ENCODE measurements at places on chromosomes 13 and 19. TPM values are rescaled to one million over a fixed set of nuclear protein-coding genes. Genes with fewer than 3 reads are reported as not detected.

Gene KLK14
- 0.10 TPM for polyA plus RNA-seq

DNA sequence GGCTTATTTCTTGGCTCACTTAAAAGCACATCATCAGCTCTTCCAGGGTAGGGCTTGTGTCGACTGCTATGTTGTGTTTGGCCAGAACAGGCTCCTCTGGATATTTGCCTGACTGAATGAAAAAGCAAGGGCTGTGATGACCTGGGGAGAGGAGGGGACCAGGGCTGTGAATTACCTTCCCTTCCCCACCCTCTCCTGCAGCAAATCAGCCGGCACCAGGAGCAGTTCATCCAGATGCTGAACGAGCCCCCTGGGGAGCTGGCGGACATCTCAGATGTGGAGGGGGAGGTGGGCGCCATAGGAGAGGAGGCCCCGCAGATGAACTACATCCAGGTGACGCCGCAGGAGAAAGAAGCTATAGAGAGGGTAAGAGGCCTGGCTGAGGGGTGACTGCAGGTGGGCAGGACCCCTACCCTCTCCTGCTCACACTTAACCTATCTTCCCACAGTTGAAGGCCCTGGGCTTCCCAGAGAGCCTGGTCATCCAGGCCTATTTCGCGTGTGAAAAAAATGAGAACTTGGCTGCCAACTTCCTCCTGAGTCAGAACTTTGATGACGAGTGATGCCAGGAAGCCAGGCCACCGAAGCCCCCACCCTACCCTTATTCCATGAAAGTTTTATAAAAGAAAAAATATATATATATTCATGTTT lies 4.4 kb downstream of the GADD45GIP1 start:
- DNase-seq = no peak

DNA sequence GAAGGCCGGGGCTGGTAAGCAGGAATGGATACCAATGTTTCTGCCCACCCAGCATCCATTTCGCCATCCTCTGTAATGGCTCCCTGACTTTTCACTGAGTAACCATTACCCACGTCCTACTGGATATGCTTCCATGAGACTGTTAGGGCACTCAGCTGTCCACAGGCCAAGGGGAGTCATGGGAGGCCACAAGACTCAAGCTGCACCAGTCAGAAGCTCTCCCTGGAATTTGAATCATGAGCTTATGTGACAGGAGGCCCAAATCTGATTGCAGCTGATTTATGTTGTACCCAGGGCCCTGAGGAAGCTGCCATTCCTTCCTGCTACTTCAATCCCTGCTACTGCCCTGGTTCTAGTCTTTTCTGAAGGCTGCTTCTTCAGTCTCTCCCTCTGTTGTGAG lies 28.3 kb downstream of the DEDD2 start:
- DNase-seq = no peak

GRCh38 chr13:112145551-112146360 lies 78.8 kb downstream of the SOX1 start:
- DNase-seq = no peak

GRCh38 chr19:36489920-36490415 lies 607 bp upstream of the ZNF566 start:
- no peak for DNase-seq

Gene EFNB2
- 23.7 TPM for polyA plus RNA-seq

GRCh38 chr19:39546599-39546998 lies 6.6 kb upstream of the EID2 start:
- no peak for DNase-seq

GRCh38 chr19:39679056-39679790 lies 23.5 kb downstream of the LGALS16 start:
- DNase-seq = no peak

Gene BLOC1S3
- 8.8 TPM for polyA plus RNA-seq

DNA sequence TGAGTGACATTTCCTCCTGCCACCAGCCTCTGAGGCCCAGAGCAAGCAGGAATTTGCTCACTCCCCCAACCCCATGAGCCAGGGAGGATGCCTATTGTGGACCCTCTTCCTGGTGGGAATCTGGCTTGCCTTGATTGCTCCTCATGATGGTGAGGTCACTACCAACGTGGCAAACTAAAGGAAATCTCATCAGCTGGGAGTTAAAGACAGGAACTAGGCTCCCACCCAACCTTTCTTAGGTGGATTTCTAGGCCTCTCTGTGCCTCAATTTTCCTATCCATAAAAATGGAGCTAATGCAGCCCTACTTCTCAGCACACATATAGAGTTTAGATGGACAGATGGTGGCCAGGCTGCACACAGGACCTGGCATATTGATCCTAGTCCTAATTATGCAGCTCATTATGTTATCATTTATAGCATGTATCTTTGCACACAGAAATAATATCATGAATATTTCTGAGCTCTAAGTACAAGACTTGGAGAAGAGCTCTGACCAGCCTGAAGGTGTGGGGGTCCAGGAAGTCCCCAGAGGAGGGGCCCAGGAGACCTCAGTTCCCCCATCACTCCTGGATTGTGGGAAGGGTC lies 2.0 kb downstream of the B3GNT3 start:
- no peak for DNase-seq

GRCh38 chr19:10206226-10206885 lies 11.6 kb upstream of the DNMT1 start:
- no peak for DNase-seq

GRCh38 chr19:1076951-1077350 lies 10.0 kb downstream of the ARHGAP45 start:
- peak; percentile 56 for DNase-seq

DNA sequence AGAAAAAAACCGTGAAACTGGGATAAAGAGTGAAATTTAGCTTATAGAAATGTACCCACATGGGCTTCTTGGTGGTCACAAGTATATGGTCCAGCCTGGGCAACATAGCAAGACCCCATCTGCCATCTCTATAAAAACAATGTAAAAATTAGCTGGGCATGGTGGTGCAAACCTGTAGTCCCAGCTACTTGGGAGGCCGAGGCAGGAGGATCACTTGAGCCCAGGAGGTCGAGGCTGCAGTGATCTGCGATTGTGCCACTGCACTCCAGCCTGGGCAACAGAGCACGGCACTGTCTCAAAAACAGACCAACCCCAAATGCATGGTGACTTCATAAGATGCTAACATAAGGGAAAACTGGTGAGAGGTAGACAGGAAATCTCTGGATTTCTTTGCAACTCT lies 54.4 kb downstream of the GNG7 start:
- DNase-seq = no peak

Gene NLRP12
- polyA plus RNA-seq = not detected

- DNase-seq = no peak
These were observed 1.8 kb downstream of the SBK3 start for GRCh38 chr19:55543567-55543966.

GRCh38 chr13:50025436-50025835 lies 10.2 kb downstream of the KCNRG start:
- no peak for DNase-seq

DNA sequence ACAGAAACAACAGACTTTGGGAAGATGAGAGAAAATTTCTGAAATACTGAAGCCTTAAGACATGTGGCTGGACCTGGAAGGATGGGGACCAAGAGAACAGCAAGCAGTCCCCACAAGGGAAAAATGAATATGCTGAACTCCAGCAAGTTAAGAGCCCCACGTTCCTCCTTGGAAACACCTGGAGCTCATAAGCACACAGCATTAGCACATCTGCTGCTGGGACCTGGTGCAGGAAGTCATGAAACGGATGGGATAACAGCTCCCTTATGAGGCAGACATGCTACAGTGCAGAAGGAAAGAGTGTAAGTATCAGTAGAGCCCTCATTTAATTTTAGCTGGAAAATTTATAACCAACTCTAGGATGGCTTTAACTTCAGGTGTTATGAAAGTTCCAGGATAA lies 67.3 kb downstream of the SLC15A1 start:
- no peak for DNase-seq

Gene F10
- polyA plus RNA-seq = not detected

Gene CEACAM3
- polyA plus RNA-seq = not detected

- no peak for DNase-seq
These were observed 10.1 kb upstream of the SHD start for GRCh38 chr19:4268816-4269430.

Gene RASAL3
- polyA plus RNA-seq = not detected

Gene PROZ
- not detected for polyA plus RNA-seq

Measured in foreskin keratinocyte (primary cell).